ENCODE measurements at places on chromosomes 2 and 18.

GRCh38 chr2:50181212-50181611, 850.7 kb downstream of the NRXN1 start:
- DNase-seq, result no peak

DNA sequence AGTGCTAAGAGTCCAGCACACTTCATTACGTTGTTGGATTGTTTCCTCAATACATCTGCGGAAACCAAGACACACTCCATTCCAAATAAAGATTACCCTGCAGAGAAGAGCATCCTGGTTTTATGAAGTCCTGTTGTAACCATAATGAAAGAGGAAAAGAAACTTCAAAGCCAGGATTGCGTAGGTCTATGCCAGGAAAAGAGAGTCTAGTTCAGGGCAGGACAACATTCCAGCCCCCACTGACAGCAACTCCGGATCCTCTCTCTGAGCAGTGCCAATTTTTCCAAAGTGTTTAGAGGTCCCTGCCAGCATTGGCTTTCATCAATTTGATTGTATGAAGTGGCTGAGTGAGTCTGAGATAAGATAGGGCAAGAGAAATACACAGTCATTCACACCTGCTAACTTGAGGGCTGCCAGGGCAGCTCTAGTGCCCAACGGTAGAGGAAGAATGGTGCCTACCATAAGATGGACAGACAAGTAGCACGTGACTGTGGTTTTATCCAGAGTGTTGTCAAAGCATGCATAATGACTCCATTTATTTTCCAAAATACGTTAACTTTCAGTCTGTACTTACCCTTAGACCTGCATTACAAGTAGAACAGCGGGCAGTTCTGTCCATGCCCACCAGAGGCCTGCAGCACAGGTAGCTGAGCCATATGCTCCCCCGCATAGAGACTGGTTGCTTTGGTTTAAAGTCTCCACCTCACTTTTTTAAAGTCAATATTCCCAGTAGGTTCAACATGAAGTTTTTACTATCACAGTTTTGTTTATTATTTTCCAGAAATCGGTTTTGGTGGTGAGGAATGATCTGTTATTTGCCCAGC, 23.7 kb downstream of the PIEZO2 start:
- no peak for DNase-seq

DNA sequence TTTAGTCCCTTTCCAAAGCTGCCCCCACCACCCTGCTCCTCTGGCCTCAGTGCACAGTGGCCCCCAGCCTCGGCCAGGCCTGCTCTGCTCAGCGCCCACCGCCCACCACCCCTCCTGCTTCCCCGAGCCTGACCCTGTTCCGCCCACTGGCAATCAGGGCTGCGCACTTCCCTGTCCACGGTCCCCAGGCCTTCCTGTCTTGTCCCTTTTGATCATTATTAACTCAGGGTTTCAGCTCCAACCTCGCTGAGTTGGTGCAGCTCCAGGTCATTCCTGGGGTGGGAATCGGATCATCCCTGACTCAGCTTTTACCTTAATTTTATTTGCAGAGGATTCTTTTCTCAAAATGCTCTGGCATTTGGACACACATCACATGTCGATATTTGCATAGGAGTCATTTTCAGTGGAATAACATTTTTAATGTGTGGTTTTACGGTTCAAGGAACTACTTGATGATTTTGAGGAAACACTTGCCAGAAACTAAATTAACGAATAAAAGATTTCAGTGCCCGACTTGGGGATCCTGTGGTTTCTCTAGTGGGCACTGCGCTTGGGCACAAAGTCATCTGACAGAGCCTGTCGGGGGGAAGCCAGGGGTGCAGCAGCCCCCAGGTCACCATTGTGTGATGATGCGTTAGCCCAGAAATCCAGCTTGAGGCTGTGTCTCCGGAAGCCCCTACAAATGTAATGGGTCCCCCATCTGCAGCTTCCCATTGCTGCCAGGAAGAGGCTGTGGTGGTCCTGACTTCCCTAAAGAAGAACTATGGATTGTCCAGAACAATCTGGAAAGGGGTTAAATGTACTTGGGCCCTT, 1.0 kb upstream of the ESPNL start:
- no peak for DNase-seq

GRCh38 chr2:216858312-216858711, 1.6 kb downstream of the TNP1 start:
- peak; percentile 38 for DNase-seq

DNA sequence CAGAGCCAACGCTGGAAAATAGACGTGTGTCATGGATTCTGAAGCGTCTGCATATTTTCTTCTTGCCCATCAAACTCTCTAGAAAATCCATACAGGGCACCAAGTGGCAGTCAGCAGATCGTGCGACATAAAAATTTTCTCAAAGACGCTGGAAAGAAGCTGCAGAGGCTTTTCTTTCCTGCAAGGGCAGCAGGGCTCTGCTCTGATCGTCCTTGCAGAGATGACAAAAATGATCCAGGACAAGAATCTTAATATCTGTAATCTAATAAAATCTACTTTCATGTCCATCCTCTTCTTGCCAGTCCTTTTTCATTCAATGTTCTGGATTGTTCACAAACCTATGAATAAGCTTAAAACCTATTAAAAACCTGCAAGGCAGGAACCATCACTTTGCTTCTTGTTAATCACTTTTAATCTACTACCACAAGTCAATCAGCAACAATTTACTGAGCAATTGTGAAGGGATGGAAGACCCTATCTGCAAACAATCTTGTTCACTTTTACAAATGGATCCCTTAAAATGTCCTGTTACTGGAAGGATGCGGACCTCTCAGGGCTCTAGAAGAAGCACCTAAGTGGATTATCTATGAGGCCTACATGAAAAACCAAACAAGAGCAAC, 93.6 kb downstream of the MREG start:
- DNase-seq, result no peak

- DNase-seq, result peak; percentile 83
Measured at GRCh38 chr2:69082430-69082997, 69.5 kb downstream of the ANTXR1 start.

GRCh38 chr2:200003444-200003843, 48.1 kb downstream of the MAIP1 start:
- no peak for DNase-seq

- DNase-seq, result peak; percentile 58
Measured at GRCh38 chr2:197179744-197180498, 130.7 kb downstream of the ANKRD44 start.

- DNase-seq, result no peak
Measured at GRCh38 chr2:70475266-70475665, 78.4 kb downstream of the TGFA start.

DNA sequence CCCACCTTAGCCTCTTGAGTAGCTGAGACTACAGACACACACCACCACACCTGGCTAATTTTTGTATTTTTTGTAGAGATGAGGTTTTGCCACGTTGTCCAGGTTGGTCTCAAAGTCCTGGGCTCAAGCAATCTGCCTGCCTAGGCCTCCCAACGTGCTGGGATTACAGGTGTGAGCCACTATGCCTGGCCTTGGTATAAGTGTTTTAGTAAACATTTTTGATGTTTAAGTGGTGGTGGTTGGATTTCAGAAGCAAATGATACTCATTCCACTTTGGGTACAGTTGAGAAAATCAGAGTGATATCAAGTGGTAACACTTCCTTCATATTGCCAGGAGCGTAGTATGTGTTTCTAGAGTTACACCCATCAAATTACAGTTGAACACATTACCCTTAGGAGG, 25.4 kb downstream of the ACADL start:
- no peak for DNase-seq

- peak; percentile 57 for DNase-seq
Measured at GRCh38 chr2:239369631-239370161, 31.1 kb downstream of the HDAC4 start.

DNA sequence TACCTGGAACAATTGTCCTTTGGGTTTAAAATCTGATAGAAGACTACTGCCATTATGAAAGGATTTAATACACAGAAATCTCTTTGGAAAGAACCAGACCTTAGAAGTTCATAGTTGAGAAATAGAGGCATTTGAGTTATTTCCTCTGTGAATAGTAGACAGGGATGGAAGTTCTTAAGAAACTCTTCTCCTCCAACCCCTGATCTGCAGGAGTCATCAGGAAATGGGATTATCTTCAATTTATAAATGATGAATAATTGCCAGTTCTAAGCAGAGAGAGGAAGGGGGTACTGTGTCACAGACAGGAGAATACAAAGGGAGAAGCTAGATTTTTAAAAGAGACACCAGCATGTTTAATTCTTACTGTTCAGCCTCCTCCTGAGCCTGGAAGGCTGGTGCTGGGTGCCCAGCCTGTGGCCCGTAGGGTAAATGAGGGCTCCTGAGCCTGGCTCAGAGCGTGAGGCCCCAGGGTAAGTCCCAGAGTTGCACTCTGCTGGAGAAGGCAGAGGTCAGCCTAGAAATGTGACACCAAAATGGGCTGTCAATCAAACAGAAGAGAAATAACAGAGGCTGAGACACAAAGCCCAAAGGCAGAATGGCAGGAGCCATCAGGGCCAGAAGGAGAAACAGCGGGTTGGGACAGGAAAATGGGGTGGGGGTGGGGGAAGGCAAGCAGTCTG, 58.2 kb upstream of the PKDCC start:
- DNase-seq, result peak; percentile 70

GRCh38 chr2:128601298-128602037, 282.8 kb upstream of the HS6ST1 start:
- DNase-seq, result no peak

- peak; percentile 61 for DNase-seq
Measured at GRCh38 chr2:237968048-237968862, 1.4 kb downstream of the UBE2F start.

GRCh38 chr2:20693317-20693716, 26.4 kb downstream of the GDF7 start:
- DNase-seq, result no peak

DNA sequence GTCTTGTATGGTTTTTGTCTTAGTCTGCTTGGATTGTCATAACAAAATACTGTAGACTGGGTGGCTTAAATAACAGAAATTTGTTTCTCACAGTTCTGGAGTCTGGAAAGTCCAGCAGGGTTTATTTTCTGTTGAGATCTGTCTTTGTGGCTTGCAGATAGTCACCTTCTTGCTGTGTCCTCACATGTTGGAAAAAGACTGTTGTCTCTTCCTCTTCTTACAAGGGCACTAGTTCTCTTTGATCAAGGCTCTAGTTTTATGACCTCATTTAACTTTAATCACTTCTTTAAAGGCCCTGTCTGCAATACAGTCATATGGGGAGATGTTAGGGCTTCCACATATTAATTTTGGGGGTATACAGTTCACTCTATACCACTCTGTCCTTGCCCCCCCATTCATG, 56.5 kb downstream of the NBEAL1 start:
- no peak for DNase-seq

DNA sequence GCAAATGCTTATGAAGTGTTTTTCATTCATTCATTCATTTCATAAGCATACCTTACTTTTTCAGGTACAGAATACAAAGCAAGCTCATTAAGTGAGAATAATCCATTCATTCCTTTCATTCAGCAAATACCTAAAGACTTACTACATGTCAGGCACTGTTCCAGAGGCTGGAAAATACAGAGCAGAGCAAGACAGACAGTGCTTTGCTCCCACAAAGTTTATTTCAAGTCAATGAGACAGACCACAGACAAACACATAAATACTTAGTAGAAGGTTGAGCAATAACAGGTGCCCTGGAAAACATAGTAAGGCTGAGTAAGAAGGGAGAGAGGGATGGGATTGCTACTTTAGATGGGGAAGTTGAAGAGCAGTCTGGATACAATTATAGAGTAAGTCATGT, 309.8 kb downstream of the C1D start:
- peak; percentile 67 for DNase-seq

GRCh38 chr2:109679626-109680025, 65.5 kb downstream of the SOWAHC start:
- DNase-seq, result no peak

- no peak for DNase-seq
Measured at GRCh38 chr2:34810456-34810855, 1211.4 kb upstream of the FAM98A start.

DNA sequence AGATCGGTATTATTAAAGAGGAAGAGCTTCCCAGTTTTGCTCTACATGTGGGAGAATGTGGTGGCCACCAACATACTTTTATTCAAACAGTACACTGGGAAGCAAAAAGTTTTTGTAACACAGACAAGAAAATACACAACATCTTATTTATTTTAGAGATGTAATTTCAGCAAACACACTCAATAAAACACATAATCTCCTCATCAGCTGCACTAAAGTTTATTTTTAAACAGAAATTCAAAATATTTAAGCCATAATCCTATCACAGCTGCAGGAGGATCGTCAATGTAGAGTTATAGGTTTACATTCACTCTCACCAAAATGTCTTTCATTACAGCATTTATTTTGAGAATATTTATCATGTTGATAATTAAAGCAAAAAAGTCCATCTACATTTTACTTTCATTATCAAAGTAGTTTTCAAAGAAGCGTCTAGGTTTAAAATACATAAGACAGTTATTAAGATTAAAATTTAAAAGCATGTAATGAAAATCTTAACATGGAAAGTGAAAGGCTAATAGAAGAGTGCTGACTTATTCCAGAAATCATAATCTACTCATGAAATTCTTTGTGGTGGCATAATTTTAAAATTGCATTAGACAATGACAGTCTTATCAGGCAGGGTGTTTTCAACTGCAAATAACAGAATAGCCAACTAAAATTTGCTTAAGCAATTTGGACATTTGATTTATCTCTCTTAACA, 61.0 kb downstream of the ANKRD44 start:
- DNase-seq, result no peak

- no peak for DNase-seq
Measured at GRCh38 chr2:66442516-66443185, 7.7 kb downstream of the MEIS1 start.

- no peak for DNase-seq
Measured at GRCh38 chr2:121019071-121019470, 265.9 kb downstream of the TFCP2L1 start.

GRCh38 chr2:127310980-127311379, 17.0 kb upstream of the ERCC3 start:
- no peak for DNase-seq

GRCh38 chr2:10566018-10566417, 117.9 kb upstream of the ODC1 start:
- DNase-seq, result no peak

DNA sequence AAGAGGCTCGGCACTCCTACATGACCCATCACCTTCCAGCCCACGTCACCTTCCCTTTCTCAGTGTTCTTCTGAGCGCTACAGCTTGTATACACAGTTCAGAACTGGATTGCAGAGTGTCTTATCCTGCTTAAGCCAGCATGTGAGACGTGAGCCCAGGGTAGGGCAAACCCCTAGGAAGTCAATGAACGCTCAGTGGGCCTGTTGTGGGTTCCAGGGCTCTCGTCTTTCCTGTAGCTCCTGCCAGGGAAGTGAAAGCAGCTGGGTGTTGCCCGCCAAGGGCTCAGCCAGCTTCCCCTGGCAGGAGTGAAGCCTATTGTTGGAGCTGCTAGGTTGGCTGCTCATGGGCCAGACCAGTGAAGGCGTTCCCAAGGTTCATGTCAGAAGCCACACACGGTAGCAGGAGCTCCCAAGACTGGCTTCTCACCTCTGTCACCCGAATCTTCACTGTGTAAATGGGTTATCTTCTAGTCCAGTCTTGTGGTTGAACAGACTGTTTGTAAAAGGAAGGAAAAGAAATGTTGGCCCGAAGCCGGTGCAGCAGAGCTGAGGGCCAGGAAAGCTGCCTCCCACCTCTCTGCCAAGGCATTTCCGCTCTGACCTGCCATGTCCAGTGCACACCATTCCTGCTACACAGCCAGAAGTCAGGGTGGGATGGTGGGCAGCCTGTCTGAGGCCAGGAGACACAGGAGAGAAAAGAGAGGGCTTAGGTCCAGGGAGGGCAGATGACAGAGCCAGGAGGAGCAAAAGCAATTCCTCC, 69.6 kb upstream of the RMDN2 start:
- DNase-seq, result no peak
